NCI-H345 (cell line): ENCODE measurements at places on chromosomes 11 and 22.

DNA sequence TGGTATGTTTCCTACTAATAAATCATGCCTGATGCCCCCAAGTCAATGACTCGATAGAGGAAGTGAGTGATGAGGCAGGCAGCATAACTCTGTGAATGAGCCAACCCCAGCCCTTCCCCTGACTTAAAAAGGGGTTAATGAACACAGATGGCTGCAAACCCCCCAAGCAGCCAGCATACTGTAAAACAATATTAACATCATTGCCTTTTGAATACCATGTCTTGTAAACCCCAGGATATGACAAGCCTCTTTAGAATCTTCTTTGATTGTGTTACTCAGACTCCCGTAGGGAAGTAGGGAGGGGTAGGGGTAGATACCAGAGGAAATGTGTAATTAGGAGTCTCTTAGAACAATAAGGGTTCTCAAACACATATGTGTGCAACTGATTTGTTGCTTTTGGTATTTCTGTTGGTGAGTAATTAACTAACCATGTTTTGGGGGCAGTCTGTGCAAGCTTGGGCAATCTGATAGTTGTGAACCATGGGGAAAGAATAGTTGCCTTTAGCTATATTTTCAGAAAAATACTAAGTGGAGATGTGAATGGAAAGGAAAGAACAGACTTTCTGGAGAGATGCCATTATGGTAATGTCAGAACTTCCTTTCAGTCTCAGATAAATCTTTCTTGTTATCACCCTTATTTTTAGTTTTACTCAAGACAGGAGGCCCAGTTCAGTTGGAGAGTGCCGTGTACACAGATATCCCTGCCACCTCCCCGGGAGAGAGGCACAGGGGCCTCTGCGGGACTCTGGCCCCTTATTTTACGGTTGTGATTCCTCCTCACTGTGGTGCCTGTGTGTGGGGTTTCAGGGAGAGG is 701.8 kb downstream of the NTM start:
- DNase-seq = no peak

GRCh38 chr11:8224711-8225110 is 39.0 kb downstream of the LMO1 start:
- no peak for DNase-seq

DNA sequence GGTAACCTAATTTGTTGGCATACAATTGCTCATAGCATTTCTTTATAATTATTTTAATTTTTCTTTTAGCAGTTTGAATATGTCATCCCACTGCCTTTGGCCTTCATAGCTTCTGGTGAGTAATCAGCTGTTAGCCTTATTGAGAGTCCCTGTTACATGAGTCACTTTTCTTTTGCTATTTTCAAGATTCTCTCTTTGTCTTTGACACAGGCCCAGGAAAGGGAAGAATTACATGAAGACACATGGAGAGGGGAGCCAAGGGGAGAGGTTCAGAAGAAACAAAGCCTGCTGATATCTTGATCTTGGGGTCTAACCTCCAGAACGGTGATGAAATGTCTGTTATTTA is 418.2 kb downstream of the METTL15 start:
- no peak for DNase-seq

DNA sequence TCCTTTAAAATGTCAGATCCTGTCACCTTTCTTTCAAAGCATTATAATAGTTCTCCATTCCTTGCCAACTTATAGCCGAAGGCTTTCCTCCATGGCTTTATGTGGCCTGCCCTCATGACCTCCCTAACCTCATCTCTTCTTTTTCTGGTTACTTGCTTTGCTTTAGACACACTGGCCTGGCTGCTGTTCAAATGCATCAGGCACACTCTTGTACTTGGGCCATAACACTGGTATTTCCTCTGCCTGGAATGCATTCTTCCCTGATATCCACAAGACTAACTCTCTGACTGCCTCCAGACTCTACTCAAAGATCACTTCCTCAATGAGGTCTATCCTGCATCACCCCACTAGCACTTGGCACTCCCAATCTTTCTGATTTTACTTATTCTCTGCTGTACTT is 710.3 kb downstream of the KCNA4 start:
- no peak for DNase-seq

GRCh38 chr22:41501209-41501608 is 32.3 kb downstream of the ACO2 start:
- no peak for DNase-seq

- no peak for DNase-seq
These were observed 108.3 kb upstream of the SYT13 start for GRCh38 chr11:45394294-45395085.

DNA sequence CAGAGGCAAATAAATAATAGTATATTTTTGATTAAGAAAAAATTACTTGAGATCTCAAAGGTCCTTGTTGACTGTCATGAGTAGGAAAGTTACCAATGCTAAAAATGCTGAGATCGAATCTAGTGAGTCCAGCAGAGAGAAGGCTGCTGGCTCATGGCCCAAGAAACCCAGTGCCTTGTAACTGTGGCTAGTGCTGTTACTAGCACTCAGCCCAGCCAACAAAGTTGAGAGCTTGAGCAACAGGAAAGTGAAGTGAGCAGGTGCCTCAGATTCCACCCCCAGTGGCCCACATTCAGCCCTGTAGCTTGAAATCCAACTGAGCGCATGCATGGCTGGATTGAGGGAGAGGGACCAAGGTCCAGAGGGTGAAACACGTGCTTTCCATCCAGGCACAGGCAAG is 398.2 kb downstream of the SHANK2 start:
- peak; percentile 18 for DNase-seq

DNA sequence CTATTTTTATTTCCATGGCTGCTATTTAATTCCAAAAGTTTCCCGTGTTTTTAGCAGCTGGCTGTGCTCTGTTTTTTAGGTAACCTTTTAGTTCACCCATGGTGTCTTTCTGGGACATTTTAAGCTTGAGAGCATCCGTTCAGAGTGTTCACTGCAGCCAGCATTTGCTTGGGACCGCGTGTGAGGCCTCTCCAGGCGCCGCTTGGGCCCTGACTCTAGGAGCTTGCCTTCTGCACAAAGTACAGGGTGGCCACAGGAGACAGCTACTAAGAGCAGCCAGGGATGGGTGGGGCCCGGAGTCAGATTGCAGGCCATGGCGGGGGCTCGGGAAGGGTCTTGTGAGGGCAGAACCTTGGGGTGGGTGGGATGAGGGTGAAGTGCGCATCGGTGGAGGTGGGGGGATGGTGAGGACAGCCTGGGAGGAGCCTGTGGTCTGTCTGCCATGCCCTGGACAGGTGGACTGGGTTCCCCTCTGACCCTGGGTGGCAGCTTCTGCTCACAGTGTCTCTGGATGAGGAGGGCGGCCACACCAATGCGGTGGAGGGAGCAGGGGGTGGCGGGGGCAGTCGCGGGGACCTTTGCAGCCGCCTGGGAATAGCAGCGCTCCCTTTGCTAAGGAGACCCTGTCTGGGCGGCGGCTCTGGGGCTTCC is 288.1 kb downstream of the TBC1D22A start:
- no peak for DNase-seq

DNA sequence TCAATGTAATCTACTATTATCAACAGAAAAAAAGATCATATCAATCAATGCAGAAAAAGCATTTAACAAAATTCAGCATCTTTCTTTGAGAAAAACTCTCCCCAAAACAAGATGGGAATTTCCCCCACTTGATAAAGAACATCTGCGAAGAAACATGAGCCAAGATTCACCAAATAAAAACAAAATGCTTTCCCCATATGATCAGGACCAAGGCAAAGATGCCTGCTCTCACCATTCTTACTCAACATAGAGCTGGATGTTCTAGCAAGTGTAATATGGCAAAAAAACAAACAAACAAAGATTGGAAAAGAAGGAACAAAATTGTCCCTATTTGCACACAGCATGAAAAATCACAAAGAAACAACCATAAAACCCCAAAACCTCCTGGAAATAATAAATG is 23.4 kb downstream of the SHANK2 start:
- no peak for DNase-seq

DNA sequence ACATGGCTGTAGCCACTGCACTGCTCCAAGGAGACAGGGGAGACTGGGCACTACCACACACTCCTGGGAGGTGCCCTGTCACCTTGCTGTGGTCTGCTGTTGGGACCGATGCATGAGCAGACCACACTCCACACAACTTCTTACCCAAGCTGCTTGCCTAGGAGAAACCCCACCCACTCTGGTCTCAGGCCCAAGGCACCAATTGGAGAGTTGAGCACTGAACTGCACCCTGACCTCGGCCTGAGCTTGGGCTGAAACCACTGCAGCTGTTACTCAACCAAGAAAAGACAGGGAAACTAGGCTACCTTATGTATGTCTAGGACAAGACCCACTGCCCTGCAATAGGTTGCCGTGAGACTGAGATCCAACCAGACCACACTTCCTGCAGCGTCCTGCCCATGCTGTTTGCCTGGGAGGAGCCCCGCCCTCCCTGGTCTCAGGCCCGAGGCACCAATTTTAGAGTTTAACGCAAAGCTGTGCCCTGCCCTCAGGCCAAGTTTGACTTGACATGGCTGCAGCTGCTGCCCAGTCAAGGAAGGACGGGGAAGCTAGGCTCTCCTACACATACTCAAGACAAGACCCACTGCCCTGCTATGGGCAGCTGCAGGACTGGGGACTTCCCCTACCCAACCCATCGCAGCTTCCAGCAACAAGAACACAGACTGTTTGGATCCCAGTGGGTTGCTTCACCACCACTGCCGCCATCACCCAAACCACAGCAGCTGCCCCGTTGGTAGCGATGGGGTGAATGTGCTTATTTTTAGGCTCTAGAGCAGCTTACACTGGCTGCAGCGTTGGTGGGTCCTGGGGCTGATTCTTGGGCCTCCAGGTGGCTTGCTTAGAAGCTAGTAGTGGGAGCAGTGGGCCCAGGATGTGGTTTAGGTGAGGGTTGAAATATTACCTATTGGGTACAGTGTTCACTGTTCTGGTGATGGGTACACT is 66.8 kb downstream of the BRD1 start:
- DNase-seq = no peak

DNA sequence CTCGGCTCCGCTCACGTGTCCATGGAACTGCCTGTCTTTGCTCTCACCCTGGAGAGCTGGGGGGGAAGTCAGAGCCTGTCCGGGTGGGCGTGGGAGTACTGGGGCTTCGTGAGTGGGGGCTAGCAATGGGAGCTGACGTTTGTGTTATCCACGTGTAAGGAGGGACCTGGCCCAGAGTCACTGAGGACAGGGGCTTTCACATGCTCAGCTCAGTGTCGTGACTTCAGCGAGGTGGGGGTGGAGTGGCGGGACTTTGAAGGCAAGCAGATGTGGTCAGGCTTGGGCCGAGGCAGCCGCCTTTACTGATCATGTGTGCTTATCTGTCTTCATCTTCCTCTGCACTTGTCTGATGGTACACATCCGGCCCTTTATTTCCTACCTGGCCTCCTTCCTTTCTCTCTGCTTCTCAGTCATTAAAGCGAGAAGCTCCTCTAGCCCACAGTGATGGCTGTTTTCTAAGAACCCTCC is 113.1 kb upstream of the NNMT start:
- no peak for DNase-seq
